ENCODE measurements at places on chromosomes 2 and 18. TPM values are rescaled to one million over a fixed set of nuclear protein-coding genes. Genes with fewer than 3 reads are reported as not detected.

The C2orf49 gene
- total RNA-seq = 28.9 TPM

The ZNF24 gene
- total RNA-seq = 57.0 TPM

- DNase-seq = no peak
Observed at GRCh38 chr2:42125841-42126594, 43.1 kb upstream of the EML4 start.

GRCh38 chr18:48667276-48668254 is 128.7 kb downstream of the CTIF start:
- DNase-seq = no peak

GRCh38 chr2:25029183-25029554 is 12.7 kb upstream of the EFR3B start:
- no peak for DNase-seq

DNA sequence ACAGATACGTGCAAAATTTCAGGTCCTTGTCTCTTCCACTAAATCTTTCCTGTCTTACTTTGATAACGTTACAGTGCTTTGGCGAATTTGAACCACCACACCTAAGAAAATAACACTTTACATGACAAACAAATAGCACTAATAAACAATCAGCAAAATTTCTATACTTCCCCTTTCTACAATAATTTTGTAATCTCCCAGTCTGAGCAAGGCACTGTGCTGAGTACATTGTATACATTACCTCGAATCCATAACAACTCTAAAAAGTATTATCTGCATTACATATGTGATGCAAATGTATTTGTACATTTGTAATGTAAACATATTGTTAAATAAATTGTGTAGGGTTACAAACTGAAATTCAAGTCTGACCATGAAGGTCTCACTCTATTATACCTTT is 49.9 kb downstream of the RTN4 start:
- no peak for DNase-seq

- DNase-seq = no peak
Observed at GRCh38 chr2:64442801-64443429, 11.0 kb upstream of the LGALSL start.

DNA sequence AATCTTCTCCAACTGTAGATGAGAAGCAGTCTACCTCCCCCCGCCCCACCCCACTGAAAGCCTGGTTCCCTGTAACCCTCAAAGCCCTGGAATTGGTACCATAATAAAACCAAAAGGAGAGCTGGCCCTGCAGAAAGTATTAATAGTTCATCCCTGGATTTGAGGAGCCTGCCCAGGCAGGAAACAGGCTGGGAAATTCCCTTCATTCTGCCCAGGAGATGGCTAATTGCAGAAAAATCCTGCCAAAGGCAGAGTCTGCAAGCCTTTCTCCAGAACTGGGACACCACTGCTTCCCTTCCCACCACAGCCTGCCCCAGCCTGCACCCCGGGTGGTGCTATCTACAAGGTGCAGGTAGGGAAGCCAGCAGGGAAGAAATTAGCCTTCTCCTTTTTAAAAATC is 16.3 kb downstream of the GKN2 start:
- DNase-seq = no peak

DNA sequence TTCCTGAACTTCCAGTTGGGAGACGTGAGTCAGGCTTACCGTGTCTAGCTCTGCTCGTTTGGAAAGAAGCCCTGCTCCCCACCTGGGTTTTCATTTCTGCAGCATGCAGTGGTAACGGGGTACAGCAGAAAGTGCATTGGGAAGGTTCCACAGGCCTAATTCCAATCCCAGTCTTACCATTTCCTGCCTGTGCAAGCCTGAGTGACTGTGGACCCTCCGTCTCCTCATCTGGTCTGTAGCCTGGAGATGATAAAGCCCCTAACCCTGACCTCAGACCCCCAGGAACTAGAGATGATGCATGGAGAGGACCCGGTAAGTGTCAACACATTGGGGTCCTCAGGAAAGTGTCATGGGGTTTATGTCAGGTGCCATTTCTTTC is 5.8 kb upstream of the PSD4 start:
- DNase-seq = peak; percentile 42
